ENCODE measurements at places on chromosomes 2 and 18. TPM values are rescaled to one million over a fixed set of nuclear protein-coding genes. Genes with fewer than 3 reads are reported as not detected.

- DNase-seq = no peak
Observed at GRCh38 chr2:120606931-120607330, 128.7 kb upstream of the GLI2 start.

Gene APCDD1
- total RNA-seq = not detected

DNA sequence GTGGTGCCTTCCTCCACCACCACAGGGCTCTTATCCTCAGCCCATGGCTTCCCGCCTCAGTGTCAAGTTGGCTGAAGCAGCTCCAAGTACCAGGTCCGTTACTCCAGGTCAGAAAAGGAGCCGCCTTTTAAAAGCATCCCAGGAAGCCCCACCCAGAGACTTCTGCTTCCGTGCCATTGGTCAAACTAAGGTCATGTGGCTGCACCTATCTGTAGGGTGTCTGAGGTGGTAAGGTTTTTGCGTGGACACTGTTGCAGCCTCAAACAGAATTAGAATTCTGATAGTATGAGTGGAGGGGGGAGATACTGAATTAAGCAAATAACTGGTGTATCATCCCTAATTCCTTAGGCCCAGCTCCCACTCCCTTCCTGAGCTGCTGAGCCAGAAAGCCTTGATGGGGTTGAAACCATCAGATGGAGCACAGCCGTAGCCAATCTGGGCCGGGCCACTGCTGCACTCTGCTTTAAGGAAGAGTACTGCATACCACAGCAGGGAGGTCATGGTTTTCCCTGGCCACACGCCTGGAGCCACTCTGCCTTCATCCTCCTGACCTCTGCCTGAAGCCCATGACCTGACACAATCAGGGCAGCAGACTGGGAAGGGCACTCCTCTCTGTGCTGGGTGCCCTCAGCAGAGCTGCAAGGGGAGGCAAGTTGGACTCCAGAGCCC is 8.4 kb downstream of the TMEM247 start:
- peak; percentile 19 for DNase-seq

Gene TBR1
- total RNA-seq = not detected
